ENCODE measurements at places on chromosomes 11 and 22.

- DNase-seq, result no peak
Observed at GRCh38 chr11:13111813-13112130, 102.7 kb downstream of the RASSF10 start.

DNA sequence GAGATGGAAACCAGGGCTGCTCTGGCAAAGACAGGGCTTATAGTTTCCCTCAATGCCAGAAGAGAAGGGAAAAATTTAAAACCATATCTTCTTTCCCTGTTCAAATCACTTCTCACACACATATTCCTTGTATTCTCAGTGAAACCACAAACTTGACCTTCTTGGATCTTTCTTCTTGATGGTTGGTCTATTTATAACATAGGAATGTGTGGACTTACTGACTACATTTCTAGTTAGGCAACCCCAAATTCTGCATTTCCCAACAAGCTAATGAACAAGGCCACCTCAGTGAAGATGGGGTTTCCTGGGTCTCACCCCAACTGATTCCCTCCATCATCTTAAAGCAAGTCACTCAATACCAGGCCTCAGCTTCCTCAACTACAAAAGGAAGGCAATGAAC, 3.8 kb upstream of the QSER1 start:
- DNase-seq, result peak; percentile 34

- DNase-seq, result no peak
Observed at GRCh38 chr11:31817621-31818424, 6.7 kb upstream of the PAX6 start.

- DNase-seq, result no peak
Observed at GRCh38 chr11:99117603-99118002, 96.9 kb downstream of the CNTN5 start.

GRCh38 chr11:67265633-67266448, 432 bp upstream of the GRK2 start:
- DNase-seq, result no peak

GRCh38 chr11:70935006-70935768, 317.2 kb downstream of the SHANK2 start:
- no peak for DNase-seq

GRCh38 chr11:69752890-69753289, 22.3 kb downstream of the FGF4 start:
- no peak for DNase-seq

GRCh38 chr22:37654563-37655251, 3.8 kb upstream of the PDXP start:
- DNase-seq, result no peak

DNA sequence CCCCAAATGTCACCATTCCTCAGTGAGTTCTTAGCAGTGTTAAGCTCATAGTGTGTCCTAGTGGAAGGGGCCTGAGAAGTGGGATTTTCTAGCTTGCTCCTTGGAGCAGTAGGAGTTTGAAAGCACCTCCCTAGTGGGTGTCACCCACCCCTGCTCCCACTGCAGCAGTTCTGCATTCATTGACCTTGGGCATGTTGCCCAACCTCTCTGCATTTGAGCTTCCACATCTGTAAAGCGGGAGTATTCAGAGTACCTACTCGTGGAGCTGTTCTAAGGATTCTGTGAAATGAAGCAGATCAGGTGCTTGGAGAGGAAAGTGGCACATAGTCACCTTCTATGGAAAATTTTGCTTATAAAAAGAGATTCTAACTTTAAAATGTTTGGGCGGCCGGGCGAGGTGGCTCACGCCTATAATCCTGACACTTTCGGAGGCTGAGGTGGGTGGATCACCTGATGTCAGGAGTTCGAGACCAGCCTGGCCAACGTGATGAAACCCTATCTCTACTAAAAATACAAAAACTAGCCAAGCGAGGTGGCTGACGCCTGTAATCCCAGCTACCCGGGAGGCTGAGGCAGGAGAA, 16.9 kb downstream of the LMO2 start:
- DNase-seq, result no peak

DNA sequence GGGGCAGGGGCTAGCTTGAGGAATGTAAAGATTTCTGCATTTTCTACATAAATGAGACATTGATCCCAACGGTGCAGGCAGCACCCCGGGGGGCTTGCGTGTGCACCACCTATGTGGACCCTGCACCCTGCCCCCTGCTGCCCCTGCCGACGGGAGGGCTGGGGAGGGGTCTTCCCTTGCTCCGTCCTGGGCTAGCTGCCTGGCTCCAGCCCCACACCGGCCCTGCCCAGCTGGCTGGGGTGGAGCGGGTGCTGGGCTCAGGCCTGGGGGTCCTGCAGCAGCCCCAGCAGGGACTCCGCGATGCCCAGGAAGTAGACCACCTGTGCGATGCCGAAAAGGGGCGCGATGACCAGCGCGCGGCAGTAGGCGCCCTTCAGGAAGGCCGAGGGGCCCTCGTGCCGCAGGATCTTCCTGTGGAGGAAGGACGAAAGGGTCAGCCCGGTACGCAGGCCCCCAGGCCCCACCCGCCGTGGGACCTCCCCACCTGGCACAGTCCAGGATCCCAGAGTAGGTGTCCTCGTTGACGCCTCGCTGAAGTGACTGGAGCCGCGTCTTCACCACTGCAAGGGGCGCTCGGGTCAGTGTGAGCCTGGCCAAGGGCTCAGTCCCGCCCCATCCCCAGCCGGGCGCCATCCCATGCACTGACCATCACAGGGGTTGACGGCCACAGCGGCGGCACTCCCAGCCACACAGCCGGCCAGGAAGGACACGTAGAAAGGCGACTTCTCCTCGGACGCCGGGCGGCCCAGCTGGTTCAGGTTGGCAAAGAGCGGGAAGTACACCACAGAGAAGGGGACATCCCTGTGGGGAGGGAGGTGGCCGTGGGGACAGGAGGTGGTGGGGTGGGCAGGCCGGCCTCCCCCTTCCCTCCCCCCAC, 2.0 kb upstream of the CEND1 start:
- DNase-seq, result no peak

- no peak for DNase-seq
Observed at GRCh38 chr22:23537416-23537815, 42.7 kb downstream of the IGLL1 start.

DNA sequence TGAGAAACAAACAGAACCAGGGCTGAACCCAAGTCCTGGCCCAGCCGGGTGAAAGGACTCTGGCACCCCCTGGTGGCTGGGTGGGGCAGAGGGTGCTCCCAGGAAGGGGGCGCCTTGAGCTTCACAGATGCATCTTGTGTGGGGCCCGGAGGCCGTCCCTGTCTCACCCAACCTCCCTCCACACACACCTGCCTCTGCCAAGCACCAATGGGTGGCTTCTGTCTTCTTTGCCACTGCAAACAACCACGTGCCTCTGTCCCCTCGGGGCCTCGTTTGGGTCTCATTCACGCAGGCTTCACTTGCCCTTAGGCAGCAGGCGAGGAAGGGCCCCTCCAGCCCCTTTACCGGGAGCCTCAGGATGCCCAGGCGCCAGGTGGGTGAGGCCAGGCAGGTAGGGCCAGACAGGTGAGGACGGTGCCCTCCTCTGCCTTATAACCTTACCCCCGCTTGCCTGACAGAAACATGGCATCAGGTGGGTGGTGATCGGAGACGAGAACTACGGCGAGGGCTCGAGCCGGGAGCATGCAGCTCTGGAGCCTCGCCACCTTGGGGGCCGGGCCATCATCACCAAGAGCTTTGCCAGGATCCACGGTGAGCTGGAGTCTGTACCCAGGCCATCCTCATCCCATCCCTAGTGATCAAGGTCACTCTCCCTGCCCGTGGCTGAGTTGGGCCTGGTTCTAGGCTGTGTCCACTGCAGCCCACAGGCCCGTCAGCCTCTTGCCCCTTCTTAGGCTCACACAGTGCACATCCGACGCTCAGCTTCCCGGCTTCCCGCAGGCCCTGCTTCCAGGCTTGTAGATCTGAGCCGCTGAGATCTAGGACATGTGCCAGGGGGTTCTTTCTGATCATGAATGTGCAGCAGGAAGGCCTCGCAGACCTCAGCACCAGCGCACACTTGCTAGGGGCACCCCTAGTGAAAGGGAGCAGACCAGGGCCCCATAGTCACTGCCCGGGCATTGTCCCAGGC, 17.2 kb downstream of the POLR3H start:
- no peak for DNase-seq

DNA sequence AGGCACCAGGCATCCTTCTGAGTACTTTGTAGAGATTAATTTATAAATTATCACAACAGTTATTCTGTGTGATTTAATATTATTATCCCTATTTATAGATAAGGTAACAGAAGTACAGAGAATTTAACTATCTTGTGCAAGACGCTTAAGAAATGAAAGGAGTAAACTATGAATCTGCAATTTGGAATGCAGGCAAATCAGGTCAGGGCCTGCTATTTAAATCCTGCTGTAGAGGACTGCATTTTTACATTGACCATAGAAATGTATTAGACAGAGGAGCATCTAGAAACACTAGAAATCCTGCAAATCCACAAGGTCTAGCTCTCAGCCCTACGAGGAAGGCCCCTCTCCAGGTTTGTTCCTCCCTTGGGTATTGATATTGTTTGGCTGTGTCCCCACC, 336.2 kb downstream of the ETS1 start:
- DNase-seq, result no peak

DNA sequence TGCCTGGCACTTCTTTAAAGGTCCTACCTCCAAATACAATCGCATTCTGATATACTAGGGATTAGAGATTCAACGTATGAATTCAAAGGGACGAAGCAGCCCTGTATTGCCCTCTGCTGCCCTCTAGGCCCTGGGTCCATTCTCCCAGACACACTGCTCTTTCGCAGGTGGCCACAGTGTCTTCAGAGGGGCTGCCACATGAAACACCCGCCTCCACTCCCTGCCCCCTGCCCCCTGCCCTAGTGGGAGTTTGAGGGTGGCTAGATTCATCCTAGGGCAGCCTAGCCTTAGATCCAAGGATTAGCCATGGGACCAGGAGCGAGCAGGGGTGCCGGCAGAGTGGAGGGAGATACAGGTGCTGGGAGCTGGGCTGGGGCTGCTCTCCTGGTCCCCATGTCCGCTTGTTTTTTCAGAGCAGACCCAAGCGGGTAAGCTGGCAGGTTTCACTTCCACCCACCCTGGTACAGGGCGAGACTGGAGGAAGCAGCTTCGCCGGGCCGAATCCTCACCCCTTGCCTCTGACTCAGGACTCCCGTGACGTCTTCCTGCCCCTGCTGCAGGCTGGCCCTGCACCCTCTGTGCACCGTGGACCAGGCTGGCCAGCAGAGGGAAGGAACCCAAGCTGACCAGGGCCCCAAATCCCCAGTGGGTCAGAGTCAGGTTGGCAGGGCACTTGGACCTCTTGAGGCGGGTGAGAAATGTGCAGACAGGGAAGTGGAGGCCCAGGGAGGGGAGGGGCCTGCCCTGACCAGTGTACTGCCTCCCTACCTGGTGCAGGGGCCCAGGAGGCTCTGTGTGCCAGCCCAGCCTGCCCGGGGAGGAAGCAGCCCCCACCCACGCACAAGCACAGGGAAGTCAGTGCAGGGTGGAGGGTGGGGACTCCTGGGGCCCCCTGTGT, 28.4 kb upstream of the HMOX1 start:
- DNase-seq, result no peak

DNA sequence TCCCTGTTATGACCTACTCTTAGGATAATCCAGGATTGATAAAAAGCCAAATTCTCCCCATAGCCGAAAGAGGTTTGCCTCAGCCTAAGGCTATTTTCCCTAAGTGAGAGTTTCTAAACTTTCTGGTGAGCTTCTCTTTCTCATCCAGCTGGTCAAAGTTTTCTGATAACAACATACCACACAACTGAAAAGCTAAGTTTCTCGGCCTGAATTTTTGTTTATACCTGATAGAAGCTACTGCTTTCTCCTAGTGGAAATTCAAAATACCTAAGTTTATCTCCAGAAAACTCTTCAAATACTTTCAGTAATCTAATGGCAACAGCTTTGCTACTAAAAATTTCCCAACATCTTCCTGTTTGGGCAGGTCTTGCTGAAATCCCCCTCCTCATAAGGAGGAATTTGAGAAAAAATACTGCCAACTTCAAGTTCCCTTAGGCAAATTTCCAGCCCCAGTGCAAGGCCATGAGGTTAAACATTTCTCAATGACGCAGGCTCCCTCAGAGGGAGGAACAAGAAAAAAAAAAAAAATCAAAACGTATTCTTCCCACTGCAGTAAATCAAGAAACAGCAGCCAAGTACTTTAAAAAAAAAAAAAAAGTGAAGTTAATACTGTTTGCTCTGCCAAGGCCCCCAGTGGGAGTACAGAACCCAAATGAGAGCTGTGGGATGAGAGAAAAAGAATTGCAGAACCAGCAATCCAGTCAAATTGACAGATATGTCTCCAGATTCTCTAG, 127.0 kb downstream of the MRTFA start:
- DNase-seq, result peak; percentile 96

GRCh38 chr11:83599066-83599465, 312.9 kb upstream of the CCDC90B start:
- no peak for DNase-seq

- DNase-seq, result no peak
Observed at GRCh38 chr11:4808476-4808875, 4.3 kb upstream of the OR52R1 start.

- peak; percentile 31 for DNase-seq
Observed at GRCh38 chr11:132588366-132588765, 943.9 kb downstream of the OPCML start.

- no peak for DNase-seq
Observed at GRCh38 chr11:64339754-64340408, at the start of gene CCDC88B. TSS of gene CCDC88B (plus strand) at chr11:64340204. CDS start at chr11:64340267, 63 bp downstream.

DNA sequence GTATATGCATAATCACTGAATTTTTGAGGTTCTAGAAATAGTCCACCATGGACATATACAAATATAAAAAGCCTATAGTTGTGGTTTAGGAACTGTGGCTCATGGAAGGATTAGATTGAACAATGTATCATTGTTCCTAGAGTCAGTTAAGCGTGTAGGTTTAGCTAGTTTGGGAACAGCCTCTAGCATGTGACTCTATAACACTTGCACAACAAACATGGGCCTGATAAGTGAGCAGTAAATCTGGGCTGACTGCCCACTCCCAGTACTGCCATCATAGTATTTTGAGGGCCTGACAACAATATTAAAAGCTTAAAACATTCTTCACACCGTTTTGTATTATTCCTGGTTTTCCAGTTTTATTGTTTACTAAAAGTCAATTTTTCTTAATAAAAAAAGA, 47.0 kb downstream of the YAP1 start:
- peak; percentile 48 for DNase-seq

GRCh38 chr11:78112582-78113275, 26.7 kb downstream of the ALG8 start:
- DNase-seq, result no peak

GRCh38 chr11:86422371-86422770, 47.7 kb downstream of the CCDC81 start:
- no peak for DNase-seq
